Glutamatergic neuron (in vitro differentiated cells): ENCODE measurements at places on chromosomes 7 and 10.

GRCh38 chr10:31949266-31949665, 20.6 kb upstream of the ARHGAP12 start:
- no peak for DNase-seq

- no peak for DNase-seq
Measured at GRCh38 chr10:110824152-110824441, 47.6 kb upstream of the PDCD4 start.

GRCh38 chr7:102189756-102190155, 96.9 kb upstream of the SH2B2 start:
- no peak for DNase-seq

GRCh38 chr7:38206071-38206470, 28.0 kb downstream of the STARD3NL start:
- DNase-seq: no peak

- no peak for DNase-seq
Measured at GRCh38 chr10:132470410-132471124, 67.0 kb upstream of the INPP5A start.

DNA sequence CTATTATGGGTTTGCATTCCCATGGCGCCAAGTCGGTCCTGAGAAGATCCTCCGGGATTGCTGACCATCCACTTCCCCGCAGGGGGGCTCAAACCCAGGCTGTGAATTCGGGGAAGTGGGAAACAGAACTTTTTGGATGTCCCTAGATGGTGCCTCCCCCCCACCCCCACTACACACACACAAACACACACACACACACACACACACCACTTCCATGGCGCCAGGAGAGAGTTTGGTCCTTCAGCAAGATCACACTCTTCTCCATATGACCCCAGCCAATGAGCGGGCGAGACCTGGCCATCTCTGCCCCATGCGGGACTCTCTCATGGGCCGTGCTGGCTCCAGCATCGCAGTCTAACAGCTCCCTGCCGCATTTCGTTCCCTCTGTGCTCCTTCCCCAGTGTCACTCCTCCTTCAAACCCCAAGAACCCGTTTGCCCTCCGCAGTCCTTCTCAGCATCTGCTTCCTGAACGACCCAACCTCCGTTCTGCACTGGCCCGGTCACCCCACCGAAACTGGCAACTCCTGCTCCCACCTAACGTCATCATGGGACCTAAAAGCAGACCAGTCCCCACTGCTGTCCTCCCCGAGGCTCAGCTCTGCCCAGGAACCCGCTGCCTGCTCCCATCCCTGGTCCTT, 32.1 kb upstream of the TNRC18 start:
- DNase-seq: no peak

DNA sequence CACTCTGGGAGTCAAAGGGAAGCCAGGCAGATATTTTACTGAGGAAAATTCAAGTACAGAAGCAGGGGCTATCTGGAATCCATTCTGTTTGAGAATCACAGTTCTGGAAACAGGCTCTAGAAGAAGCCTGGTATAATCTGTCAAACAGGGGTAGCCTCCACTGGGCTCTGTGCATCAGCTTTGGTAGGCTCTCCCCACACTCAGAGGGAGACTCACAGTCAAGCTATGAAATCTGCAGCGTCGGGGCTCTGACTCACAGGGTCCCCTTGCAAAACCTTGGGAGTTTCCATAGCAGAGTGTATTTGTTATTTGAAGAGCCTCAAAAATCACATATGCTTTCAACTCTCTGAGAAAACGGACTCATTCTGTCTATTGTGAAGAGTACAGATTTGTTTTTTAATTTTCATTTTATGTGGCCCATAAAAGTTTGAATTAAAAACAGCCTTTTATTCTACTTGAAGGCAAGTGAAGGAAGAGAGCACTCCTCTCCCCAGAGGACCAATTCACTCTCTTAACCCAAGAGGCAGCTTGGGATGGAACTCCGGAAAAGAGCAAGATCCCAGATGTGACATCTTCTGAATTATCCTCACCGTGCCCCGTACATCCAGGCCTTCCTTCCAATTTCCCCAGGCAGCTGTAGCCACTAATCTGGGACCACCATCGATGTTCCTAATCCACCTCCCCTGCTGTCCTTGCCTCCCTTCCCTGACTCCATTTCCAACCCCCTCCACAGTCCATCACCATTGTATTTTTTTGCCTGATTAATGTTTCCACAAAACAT, 590.9 kb upstream of the MGMT start:
- no peak for DNase-seq

DNA sequence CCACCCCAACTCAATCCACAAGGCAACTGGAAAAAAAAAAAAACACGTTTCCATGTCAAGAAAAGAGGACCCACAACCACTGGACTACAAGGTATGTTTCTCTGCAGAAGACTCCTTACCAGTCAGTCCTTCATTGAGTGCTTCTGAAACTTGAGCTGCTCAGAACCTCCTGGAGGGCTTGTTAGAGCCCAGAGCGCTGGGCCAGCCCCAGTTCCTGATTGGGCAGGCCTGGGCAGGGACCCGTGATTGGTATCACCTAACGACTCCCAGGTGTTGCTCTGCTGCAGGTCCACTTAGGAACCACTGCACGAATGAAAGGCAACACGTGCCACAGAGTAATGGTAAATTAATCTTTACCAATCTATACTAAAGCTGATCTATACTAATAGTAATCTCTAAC, 473 bp upstream of the CCDC201 start:
- no peak for DNase-seq

DNA sequence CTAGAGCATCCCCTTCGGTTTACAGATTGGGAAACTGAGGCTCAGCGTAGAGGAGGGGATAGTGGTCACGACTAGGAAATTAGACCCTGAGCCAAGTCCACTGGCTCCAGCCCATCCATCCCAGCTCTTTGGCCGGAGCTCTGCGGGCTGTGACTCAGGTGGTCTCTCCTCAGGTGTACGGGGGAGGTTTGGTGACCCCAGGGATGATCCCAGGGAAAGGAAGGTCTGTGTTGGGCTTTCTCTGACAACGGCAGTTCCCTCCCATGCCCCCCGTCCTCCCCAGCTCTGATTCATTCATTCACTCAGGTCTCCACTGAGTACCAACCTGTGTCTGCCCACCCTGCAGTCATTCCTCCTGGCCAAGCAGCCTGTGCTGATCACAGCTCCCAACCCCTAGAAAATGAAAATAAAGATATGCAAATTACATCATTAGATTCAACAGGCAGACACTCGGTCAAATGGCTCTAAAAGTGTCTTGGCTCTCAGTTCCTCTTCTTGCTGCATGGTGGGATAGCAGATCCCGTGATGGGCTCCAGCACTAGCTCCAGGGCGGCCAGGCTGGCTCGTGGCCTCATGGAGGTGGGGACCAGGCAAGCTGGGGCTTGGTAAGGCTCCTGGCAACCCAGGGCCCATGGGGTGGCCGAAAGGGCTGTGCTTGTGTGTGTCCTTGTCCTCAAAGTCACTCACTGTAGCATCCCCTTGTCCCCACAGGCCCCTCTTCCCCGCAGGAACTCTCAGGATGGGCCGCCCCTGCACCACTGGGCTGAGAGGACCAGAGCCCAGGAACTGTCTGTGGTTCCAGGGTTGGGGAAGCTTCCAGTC, 37.8 kb downstream of the CLRN3 start:
- DNase-seq: no peak

GRCh38 chr10:120507175-120507574, 50.1 kb downstream of the PLPP4 start:
- no peak for DNase-seq

DNA sequence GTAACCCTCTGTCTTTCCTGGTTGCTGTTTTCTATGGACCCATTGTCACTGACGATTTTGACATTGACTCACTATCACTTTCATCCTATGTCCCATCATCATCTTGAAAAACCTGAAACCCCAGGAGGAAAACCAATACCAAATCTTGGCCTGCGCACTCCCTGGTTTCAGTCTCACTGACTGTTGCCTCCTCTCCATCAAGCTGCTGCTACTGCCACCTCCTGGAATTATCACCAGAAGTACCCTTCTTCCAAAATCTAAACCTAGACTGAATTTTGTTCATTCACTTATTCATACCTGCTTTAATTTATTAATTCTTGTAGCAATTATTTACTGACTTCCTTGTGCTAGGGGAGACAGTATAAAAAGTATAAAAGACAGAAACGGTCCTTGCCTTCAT, 44.5 kb upstream of the ACBD5 start:
- no peak for DNase-seq

- no peak for DNase-seq
Measured at GRCh38 chr10:5681930-5682329, 2.7 kb upstream of the TASOR2 start.

DNA sequence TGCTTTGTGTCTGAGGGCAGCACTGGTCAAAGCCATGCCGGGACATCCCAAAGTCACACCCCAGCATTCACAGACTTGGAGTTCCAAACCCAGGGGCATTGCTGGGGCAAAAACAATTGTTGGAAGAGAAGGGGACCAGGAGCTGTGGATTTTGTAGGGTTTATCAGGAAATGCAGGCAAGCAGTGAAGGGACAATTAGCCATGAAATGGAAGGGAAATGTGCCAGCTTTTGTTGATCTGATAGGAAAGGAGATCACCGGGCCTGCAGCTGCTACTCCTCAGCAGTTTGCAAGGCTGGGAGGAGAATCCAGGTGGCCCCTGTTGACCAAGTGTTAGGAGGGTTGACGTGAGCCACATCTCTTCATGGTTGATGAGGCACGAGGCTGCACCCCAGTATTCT, 2.5 kb upstream of the BRI3 start:
- DNase-seq: no peak

GRCh38 chr7:64686493-64687184, 20.7 kb downstream of the ZNF107 start:
- DNase-seq: no peak

DNA sequence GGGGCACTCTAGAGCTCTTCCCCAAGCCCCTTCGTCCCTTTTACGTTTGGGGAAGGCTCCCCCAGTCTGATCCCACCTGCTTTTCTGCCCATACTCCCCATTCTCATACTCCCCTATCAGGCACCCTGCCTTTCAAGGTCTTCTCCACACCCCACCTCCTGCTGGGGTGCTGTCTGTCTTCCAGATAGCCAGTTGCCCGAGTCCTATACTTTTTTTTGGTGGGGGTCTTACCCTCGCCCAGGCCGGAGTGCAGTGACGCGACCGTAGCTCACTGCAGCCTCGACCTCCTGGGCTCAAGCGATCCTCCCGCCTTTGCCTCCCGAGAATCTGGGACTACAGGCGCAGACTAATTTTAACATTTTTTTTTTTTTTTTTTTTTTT, 775 bp upstream of the ABHD11 start:
- DNase-seq: no peak

DNA sequence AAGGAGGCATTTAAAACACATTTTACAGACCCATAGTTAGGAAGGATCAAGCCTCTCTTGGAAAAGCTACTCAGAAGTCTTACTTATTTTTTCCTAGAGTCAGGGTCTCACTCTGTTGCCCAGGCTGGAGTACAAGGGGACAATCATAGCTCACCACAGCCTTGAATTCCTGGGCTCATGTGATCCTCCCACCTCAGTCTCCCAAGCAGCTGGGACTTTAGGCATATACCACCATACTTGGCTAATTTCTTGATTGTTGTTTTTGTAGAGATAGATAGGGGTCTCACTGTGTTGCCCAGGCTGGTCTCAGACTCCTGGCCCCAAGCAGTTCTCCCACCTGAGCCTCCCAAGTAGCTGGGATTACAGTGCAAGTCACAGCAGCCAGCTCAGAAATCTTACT, 354.7 kb upstream of the GALNT17 start:
- no peak for DNase-seq

- DNase-seq: peak; percentile 27
Measured at GRCh38 chr10:32943854-32944661, 14.0 kb downstream of the ITGB1 start.

DNA sequence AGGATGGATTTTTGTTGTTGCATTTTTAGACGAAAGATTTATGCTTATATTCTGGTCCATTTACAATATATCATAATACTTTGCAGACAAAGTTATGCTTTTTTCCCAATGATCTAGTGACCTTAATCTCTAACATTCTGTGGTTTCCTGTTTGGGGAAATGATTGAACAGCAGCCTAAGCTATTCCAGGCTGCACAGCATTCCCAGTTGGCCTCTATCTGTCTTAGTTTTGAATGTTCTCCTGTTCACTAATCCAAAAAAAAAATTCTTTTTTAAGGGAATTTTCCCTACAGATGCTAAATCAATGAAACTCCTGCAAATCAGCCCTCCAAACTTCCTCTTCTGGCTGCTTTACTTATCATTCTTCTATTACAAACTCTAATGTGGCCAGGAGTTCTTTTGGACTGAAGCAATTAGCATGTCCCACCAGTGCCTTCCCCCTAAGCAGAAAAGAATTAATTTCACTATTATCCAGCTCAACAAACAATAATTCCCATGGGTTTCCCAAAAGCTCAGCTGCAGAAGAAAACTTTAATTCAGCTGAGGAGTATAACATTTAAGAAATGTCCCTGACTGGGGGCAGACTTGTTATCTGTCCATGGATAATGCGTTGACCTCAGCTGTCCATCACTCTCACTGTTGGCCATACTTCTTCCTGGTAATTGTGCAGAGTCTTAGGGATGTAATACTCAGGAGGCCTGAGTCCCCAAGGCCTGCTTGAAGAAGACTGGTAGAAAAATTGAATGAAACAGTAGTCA, 81.9 kb upstream of the TRIL start:
- DNase-seq: no peak

DNA sequence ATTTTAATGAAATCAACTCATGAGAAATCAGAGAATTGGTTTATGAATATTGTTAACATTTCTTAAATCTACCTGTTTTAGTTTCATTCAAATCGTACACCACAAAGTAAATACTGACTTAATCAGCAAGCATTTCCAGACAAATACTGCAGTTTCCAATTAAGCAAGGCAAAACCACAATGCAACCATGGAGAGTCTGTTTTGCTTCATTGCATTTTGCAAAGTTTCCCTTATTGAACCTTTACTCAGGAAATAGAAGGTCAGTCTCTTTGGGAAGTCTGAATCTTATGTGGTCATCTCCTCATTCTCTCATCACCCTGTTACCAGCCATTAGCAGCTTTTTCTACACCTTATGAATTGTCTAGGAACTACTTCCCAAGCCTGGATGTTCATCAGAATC, 400.5 kb downstream of the IPMK start:
- DNase-seq: no peak

- no peak for DNase-seq
Measured at GRCh38 chr7:87339373-87339897, 6.0 kb upstream of the CROT start.

DNA sequence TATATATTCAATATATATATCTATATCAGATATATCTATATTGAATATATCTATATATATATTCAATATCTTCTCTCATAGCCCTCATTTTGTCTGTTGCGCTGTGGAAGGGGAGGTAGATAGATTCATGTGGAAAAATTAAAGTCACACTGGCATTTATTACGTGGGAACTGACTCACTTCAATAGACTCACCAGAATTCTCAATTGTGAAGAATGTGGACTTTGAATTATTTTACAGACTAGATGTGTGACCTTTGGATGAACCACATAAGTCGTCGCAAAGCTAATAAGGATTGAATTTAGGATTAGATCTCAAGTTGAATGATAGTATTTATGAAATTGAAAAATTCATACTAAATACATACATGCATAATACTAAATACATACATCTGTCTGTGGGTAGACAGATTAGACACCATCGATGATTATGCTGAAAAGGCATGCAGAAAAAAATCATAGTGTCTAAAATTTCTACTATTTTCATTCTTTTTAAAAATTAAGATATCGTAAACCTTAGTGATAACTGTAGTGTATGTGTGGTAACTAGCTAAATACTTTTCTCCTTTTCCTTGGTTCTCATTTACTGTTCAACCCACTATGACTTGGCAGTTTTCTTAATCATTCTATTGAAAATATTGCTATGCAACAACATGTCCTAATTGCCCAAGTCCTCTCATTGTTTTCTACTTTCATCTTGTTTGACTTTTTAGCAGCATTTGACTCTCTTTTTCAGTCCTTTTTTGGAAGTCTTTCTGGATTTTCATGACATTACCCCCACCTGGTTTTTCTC, 61.8 kb upstream of the A1CF start:
- no peak for DNase-seq
